Cardiac septum (tissue), 1 donor: ENCODE measurements at places on chromosomes 2 and 18. TPM values are rescaled to one million over a fixed set of nuclear protein-coding genes. Genes with fewer than 3 reads are reported as not detected.

UGT1A10 gene
- not detected for total RNA-seq

ERMN gene
- not detected for total RNA-seq

LYPD6 gene
- total RNA-seq, result 0.16 TPM

ALK gene
- not detected for total RNA-seq

POU3F3 gene
- total RNA-seq, result 0.11 TPM

ANXA4 gene
- total RNA-seq, result 39.7 TPM

DNA sequence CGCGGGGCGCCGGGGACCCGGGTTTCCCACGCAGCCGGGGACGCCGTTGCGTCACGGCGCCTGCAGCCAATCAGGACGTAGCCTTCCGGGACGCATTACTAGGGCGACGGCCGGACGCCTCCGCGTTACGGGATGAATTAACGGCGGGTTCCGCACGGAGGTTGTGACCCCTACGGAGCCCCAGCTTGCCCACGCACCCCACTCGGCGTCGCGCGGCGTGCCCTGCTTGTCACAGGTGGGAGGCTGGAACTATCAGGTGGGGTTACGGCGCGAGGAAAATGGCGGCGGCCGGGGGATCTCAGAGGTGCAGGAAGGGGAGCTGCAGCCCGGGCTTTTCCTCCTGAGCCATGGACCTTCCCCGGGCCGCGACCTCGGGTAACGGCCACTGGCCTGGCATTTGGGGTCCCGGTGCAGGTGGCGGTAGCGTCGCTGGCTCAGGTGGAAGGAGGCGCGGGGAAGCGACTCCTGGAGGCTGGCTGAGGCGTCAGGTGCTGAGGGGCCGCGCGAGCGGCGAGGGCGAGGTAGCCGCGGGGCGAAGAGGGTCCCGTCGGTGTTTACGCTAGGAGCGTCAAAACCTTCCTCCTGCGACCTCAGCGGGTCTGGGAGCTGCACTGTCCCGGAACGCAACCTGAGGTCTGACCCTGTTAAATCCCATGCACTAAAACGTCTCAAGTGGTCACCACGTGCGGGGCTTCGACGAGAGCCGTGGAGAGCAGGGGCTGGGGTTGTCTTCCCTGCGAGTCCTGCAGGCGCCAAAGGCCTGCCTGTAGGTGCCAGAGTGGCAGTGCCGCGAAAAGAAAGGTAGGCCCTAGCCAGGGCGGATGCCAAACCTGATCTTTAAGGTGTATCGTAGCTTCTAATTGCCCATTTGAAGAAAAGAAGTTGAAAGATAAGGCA lies at the start of gene LCLAT1:
LCLAT1 (plus strand) TSS at position 98 of the 897 bp plus-strand sequence. CDS start 78,345 bp downstream, outside the sequence.
- peak; percentile 94 for DNase-seq

DNA sequence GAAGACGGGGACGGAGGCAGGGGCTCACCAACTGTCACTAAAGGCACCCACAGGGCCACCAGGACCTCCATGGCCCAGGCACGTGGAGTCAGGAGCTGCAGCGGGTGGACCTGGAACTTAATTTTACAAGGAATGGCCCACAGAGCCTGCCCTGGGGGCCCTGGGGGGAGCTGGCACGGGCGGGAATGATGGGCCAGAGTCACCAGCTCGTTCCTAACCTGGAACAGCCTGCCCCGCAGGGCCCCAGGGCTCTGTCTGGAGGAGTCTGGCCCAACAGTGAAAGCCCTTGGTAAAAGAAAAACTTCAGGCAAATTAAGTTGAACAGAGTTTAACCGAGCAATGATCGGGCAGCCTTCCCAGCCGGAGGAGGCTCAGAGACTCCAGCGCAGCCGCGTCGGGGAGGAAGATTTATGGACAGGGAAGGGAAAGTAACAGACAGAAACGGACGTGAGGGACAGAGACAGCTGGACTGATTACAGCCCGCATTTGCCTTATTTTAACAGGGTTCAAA lies 118.4 kb upstream of the TMEM18 start:
- DNase-seq, result peak; percentile 70

DNA sequence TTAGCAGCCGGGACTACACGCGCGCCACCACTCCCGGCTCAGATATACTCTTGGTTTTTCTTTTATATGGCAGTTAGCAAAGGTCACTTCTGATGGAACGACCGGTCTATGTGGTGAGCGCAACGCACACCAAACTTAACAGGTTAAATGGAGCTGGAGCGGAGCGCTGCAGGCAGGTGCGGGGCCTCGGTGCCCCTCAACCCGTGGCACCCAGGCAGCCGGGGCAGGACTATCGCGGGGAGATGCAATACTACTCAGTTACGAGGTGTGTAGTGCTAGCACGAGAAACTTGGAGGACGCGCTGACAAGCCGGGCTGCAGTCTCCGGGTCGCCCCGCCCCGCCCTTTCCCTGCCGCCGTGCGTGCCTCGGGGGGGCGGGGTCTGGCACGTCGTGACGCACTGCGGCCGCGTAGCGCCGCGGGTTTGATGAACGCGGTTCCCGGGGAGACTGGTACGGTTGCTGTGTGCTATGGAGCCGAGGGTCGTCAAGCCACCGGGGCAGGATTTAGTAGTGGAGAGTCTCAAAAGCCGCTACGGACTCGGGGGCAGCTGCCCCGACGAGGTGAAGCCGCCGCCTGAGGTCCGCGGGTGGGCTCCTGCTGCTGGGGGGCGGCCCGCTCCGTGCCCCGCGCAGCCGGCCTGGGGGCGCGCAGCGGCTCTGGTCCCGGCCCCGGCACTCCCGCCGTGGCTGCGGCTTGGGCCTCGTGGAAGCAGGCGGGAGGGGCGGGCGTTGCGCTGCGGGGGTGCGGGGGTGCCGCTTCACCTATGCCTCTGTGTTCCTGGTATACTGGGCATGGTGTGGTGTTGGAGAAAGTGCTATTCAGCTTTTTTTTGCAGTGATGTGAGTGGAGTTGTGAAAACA lies at the start of gene CCDC138:
CCDC138 (plus strand) TSS at position 418 of the 862 bp plus-strand sequence; CDS start at position 470, 52 bp downstream.
- DNase-seq, result peak; percentile 95

- no peak for DNase-seq
Measured at GRCh38 chr2:16522031-16522831, 143.4 kb downstream of the CYRIA start.

- no peak for DNase-seq
Measured at GRCh38 chr2:226130192-226130591, 669.4 kb downstream of the IRS1 start.

DNA sequence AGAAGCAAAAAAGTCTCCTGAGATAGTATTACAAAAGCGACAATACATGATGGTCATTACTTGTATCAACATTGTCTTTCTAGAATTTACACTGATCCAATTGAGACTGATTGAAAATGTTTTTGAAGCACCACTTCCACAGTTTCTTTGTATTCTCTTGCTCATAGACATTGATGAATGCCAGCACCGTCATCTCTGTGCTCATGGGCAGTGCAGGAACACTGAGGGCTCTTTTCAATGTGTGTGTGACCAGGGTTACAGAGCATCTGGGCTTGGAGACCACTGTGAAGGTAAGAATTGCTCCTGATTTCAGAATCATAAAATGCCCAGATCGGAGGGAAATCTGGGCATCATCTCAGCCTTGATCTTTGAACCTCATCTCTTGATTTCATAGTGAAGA lies 175.1 kb upstream of the RASGRP3 start:
- no peak for DNase-seq

GRCh38 chr2:195732574-195732973 lies 75.5 kb downstream of the SLC39A10 start:
- no peak for DNase-seq
